Tongue (tissue), 3 donors: ENCODE measurements at places on chromosomes 16 and 17. TPM values are rescaled to one million over a fixed set of nuclear protein-coding genes. Genes with fewer than 3 reads are reported as not detected.
A peak's percentile ranks its signal among the peaks of the same experiment; 100 is the strongest.

Gene TBC1D3H
- 2.8 TPM for total RNA-seq

Gene ZCCHC14
- total RNA-seq, result 19.2 TPM

Gene CD300E
- total RNA-seq, result not detected

Gene GUCY2D
- not detected for total RNA-seq

Gene CLEC3A
- total RNA-seq, result not detected

Gene PHOSPHO1
- 7.9 TPM for total RNA-seq

Gene PERCC1
- total RNA-seq, result not detected

DNA sequence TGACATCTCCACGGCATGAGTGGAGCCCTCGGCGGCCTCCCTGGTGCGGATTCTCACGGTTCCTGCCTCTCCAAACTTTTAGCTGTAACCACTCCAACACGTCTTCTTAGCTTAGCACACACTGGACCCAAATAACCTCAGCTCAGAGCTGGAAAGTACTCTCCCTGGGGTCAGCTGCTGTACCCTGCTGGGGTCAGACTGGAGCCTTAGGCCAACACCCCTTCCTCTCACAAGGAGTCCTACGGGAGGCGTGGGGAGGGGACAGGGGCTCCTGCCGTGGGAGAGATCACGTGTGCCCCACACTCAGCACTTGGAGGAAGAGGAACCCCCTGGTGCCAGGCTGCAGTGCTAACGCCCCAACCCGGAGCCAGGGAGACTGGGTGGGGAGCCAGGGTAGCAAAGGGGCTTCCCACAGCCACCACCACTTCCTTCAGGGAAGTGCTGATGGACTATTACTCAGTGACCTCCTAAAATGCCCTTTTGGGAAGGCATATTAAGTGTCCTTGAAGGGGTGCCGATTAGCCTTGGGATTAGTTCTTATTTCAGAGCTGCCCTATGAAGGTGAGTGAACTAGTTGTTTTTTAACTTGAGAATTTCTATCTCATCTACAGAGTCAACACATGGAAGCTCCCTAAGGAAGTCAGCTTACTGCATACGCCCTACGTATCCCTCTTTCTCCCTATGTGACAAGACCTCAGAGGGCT is 124.0 kb downstream of the HIC1 start:
- DNase-seq, result no peak

GRCh38 chr16:77408607-77409006 is 26.2 kb downstream of the ADAMTS18 start:
- no peak for DNase-seq

DNA sequence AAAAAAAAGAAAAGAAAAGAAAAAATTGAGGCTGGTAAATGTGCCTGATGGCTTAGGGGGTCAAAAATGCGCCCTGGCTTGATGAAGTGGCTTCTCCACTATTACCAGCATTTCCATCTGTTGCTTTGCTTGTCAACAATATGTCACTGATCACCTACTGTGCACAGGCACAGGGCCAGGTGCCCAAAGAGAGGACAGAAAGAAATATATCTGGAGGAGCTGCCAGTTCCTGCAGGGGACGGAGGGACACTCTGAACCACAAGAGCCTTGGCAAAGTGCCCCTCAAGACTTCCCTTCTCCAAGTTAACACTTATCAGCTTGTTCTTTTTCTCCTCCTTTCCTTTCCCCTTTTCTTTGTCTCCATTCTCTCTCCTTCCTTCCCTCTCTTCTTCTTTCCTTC is 34.7 kb downstream of the GINS3 start:
- DNase-seq, result no peak

DNA sequence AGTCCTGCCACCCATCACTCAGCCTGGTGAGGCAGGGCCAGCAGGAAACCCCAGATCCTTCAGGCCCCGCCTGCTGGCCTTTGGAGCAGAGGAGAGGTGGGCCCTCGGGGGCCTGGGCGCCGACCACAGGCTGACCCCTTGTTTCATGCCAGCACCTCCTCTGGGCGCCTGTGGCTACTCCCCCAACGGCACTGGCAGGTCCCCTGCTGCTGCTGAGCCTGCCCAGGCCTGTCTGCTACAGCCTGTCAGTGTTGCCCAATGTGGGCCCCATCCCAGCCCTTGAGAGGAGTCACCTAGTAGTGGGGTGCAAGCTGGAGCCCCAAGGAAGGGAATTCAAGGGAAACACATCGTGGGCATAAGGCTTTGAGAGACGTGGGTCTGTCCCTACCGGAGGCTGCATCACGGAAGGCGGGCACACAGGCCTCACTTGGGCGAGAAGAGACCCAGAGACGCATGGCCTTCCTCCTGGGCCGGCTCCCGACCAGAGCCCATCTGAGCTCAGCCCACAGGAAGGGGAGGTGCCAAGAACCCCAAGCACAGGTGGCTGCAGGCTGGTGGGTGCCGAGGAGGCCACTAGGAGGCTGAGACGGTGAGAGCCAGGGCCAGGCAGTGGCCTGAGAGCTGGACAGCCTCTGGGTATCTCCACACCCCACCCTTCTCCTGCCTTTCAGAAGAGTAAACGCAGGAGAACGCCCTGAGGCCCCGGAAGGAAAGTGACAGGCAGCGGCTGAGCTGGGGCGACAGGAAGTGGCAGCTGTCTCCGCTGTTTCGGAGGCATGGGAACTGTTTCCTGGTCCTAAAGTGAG is 8.0 kb upstream of the FASN start:
- DNase-seq, result peak; percentile 78

DNA sequence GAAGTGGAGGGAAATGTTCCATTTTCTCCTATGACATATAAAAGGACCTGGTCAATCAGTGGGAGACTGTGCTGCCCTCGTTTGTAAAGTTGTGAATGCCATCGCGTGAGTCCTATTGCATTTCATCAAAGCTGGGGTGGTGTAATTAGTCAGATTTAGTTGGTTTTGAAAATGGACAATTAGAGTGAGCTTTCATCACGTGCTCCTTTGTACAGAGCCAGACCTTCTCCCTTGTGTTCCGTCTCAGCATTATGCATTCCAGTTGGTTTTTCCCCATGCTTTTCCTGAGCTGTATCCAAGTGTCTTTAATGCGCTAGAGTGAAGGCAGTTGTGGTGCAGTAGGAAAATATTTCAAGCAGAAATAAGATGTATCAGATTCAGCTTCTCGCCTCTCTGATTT is 10.4 kb downstream of the SEC14L1 start:
- no peak for DNase-seq

DNA sequence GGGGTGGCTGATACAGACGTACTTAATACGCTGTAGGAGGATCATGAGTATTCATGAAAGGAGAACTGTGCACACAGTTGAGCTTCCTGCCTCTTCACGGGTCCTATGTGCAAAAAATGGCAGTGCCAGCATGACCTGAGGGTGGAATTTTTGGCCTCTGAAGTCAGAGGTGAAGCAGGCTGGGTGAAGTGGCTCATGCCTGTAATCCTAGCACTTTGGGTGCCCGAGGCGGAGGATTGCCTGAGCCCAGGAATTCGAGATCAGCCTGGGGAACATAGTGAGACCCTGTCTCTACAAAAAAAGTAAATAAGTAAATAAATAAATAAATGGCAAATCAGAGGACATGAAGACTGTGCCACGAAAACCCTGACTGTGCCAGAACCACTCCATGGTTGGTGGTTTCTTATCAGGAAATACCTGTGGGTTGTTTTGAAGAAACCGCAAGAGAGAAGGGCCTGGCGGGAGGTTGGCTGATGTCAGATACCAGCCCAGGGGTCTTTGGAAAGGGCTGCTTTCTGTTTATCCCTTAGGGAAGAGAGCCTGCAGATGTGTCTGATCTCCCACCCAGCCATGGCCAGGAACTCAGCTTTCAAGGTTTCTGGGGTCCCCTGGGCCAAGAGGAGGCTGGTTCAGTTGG is 3.4 kb downstream of the ASPSCR1 start:
- no peak for DNase-seq

- DNase-seq, result no peak
These were observed 86.5 kb upstream of the LHX1 start for GRCh38 chr17:36850790-36851189.

DNA sequence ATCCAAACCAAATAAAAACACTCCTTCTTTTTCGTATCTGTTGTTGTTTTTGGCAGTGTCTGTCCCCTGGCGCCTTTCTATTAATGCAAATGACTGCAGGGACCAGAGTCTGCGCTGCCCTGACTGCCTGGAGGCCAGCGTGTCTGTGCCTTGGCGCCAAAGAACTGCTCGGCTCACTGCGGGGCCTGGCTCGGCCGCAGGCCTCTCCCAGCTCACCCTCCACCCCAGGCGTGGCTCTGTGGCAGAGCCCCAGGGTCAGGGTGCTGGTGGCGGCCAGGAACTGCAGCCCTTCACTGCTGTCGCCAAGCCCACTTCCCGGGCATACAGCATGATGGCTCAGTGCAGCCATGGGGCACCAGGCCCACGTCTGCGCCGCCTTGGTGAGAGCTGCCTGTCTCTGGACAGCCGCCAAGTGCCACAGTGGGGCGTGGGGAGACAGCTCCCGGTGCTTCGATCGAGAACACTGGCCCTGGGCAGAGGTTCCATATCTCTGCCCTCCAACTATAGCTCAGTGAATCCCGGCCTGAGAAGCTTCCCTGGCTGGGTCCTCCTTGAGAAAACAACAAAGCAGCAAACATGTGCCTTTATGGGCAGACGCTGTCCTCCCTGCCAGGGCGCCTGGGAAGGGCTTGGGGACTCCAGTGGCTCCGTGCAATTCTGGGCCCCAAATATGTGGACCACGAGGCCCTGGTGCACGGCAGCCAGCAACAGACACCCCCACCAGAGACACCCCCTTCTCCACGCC is 11.1 kb downstream of the CANT1 start:
- DNase-seq, result no peak

- no peak for DNase-seq
These were observed 238.1 kb downstream of the MAF start for GRCh38 chr16:79362300-79362970.

DNA sequence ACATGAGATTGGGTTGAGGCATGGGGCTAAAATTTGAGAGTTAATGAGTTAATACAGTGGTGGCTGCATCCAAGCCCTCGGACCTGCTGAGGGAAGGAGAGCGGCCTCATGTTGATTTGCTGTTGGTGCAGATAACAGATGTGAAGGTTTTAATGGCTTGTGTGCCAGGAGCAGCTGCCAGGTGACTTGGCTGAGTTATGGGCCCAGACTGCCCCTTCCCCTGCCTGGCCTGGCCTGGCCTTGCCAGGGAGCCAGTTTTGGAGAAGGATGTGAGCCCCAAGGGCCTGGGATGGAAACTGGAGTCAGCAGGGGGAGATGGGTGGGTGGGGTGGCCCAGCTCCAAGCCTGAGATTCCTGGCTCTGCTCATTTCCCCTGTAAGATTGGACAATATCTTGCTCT is 230.1 kb downstream of the CBLN1 start:
- DNase-seq, result no peak

DNA sequence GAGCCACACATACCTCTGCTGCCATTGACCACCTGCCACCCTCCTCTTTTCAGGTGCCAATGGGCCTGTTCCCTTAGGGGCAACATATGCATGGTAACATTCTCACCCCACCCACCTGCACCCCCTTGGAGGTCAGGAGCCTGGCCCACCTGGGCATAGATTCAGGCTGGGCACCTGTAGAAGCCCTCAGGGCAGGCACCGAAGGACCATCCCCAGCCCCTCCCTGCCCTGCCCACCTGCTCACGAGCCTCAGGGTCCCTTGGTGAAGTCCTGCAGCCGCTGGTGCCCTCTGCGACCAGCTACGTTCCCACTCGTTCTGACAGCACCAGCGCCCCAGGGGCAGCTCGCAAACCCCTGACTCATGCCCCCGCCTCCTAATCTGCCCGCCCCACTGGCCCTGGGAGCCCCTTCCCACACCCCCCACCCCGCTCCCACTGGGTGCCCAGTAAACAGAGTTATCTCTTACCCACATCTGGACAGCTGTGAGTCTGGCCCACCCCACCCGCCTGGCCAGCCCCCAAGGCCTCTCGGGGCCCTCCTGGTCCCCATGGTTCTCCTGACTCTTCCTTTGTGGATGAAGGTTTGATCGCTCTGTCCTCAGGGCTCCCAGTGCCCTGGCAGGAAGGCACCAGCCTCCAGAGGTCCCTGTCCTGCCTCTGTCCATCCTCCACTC is at the start of gene SLC4A1:
TSS of gene SLC4A1 (minus strand) at position 318 of the 673 bp plus-strand sequence. CDS start 5,269 bp downstream, outside the sequence.
- no peak for DNase-seq

DNA sequence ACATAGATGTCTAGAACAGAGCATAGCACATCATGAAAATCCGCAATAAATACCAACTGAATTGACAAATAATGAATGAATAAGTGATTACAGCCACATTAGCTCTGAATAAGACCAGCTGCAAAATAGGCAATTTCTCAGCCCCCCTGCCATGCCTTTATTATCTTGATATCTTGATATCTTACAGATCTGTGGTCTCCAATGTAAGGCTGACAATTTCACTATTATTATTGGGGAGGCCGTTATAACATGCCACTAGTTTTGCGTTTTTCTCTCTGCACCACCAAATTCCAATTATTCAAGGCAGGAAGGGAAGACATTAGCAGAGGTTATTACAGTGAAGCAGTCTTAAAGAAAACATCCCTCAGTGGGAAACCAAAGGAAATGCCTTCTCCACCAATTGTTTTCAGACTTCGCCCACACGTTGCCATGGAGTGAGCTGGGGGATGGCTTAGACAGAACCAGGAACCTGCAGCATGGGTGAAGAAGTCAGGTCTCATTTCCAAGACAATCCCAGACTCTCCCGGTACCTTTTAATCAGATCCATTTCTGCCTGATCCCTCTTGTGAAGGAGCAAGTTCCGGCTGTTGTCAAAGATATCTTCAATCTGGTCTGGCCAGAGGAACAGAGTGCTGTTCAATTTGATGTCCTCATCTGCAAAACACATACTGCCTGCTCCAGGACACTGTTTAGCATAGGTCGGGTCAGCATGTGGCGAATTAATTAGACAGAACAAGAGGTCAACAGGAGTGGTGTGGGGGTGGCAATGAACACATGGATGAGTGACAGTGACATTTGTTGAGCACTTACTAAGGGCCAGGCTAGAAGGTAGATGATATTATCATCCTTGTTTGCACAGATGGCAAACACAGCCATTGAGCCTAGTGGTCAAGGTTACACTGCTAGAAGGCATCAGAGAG is 46.4 kb downstream of the DNAH3 start:
- DNase-seq, result no peak

GRCh38 chr16:30567160-30567990 is 4.1 kb downstream of the ZNF688 start:
- no peak for DNase-seq

GRCh38 chr17:47719411-47720152 is 13.5 kb upstream of the TBX21 start:
- no peak for DNase-seq

DNA sequence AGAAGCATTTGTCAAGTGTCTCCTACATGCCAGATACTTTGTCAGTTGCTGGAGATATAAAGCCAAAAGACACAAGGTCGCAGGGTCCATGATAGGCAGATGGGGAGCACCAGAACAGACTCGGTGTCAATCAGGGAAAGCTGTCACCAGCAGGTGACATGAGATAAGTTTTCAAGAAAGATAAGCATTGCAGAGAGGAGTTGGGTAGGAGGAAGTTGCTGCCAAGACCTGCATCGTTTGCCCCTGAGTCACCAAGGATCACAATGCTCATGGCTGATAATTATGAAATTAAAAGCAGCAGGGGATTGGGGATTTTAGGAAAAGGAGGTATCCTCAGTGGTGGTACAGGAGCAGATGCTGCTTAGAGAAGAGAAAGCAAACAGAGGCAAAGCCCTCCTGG is 551.1 kb upstream of the CDH11 start:
- no peak for DNase-seq

DNA sequence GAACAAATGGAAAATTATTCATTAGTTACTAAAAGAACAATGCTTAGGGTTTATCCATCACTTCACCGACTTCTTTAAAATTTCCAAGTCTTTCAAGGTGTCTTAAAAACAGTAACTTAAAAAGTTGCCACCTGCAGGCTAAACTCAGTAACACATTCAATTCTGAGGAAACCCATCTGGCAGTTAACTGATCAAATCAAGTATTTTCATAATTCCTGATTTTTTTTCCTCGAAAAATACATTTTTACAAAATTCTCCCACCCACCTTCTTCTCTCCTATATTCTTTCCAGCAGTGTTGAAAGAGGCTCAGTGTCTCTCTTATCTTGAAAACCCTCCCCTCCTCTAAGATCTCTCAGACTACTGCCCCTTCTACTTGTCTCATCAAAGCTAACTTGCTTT is 29.9 kb downstream of the PARN start:
- DNase-seq, result peak; percentile 28
